Right atrium auricular region (tissue), 2 donors: ENCODE measurements at places on chromosomes 2 and 18. TPM values are rescaled to one million over a fixed set of nuclear protein-coding genes. Genes with fewer than 3 reads are reported as not detected.

The KCNJ3 gene
- 73.3 TPM for total RNA-seq

The DPYSL5 gene
- total RNA-seq = not detected

The CROCC2 gene
- not detected for total RNA-seq

GRCh38 chr2:118539290-118539689, 308.2 kb downstream of the EN1 start:
- H3K36me3 ChIP-seq = no peaks in the 10 kb centered on the region
- no peak for DNase-seq
- H3K27me3 ChIP-seq = no peaks in the 10 kb centered on the region
- H3K4me1 ChIP-seq = no peaks in the 10 kb centered on the region
- no peak overlapping the region for H3K4me3 ChIP-seq

- H3K27me3 ChIP-seq = no peaks in the 10 kb centered on the region
- no peak overlapping the region for H3K27ac ChIP-seq
These were observed 15.4 kb upstream of the ACYP2 start for GRCh38 chr2:54099829-54100585.

GRCh38 chr2:11450791-11451190, 15.2 kb downstream of the E2F6 start:
- no peak overlapping the region for H3K27ac ChIP-seq
- no peaks in the 10 kb centered on the region for H3K27me3 ChIP-seq
- peak; percentile 11 for DNase-seq
- peaks cover 64% of the 10 kb centered on the region for H3K36me3 ChIP-seq

DNA sequence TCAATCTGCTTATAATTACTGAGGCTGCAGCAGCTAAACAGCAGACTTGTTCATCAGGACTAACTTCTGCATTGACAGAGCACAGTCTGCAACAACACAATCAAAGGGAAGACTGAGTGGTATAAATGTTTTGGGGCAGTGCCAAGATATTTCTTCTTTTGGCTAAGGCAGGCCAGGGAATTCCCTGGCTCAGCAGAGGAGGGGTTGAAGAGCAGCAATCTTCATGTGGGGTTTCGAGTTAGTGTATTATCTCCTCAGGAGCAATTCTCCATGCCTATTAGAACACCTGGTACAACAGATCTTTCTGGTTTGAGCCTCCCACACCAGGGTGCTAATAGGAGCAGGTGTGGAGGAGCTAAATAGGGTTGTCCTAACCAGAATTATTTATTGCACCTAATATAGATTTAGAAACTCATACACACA, 103.0 kb upstream of the STK17B start:
- H3K27me3 ChIP-seq = no peaks in the 10 kb centered on the region
- no peak overlapping the region for H3K4me3 ChIP-seq
- no peak overlapping the region for H3K27ac ChIP-seq
- DNase-seq = no peak
- H3K36me3 ChIP-seq = peaks cover 4% of the 10 kb centered on the region
- H3K4me1 ChIP-seq = peaks cover 15% of the 10 kb centered on the region

GRCh38 chr18:6781796-6782195, 52.3 kb downstream of the ARHGAP28 start:
- no peaks in the 10 kb centered on the region for H3K4me1 ChIP-seq
- H3K27me3 ChIP-seq = no peaks in the 10 kb centered on the region
- H3K27ac ChIP-seq = peak overlapping the region; percentile 59
- H3K36me3 ChIP-seq = no peaks in the 10 kb centered on the region
- no peak for DNase-seq
- peak overlapping the region; percentile 9 for H3K4me3 ChIP-seq

GRCh38 chr2:223050188-223050587, 1.8 kb upstream of the KCNE4 start:
- no peaks in the 10 kb centered on the region for H3K36me3 ChIP-seq
- H3K27me3 ChIP-seq = no peaks in the 10 kb centered on the region
- no peak overlapping the region for H3K27ac ChIP-seq
- no peak overlapping the region for H3K4me3 ChIP-seq
- no peak for DNase-seq

GRCh38 chr2:201970786-201971108, 62.9 kb upstream of the FZD7 start:
- H3K27me3 ChIP-seq = no peaks in the 10 kb centered on the region
- DNase-seq = no peak
- no peak overlapping the region for H3K4me3 ChIP-seq
- no peaks in the 10 kb centered on the region for H3K4me1 ChIP-seq

- H3K27me3 ChIP-seq = no peaks in the 10 kb centered on the region
- no peaks in the 10 kb centered on the region for H3K36me3 ChIP-seq
- DNase-seq = no peak
- H3K4me3 ChIP-seq = no peak overlapping the region
These were observed 30.5 kb upstream of the TWIST2 start for GRCh38 chr2:238817382-238817781.

DNA sequence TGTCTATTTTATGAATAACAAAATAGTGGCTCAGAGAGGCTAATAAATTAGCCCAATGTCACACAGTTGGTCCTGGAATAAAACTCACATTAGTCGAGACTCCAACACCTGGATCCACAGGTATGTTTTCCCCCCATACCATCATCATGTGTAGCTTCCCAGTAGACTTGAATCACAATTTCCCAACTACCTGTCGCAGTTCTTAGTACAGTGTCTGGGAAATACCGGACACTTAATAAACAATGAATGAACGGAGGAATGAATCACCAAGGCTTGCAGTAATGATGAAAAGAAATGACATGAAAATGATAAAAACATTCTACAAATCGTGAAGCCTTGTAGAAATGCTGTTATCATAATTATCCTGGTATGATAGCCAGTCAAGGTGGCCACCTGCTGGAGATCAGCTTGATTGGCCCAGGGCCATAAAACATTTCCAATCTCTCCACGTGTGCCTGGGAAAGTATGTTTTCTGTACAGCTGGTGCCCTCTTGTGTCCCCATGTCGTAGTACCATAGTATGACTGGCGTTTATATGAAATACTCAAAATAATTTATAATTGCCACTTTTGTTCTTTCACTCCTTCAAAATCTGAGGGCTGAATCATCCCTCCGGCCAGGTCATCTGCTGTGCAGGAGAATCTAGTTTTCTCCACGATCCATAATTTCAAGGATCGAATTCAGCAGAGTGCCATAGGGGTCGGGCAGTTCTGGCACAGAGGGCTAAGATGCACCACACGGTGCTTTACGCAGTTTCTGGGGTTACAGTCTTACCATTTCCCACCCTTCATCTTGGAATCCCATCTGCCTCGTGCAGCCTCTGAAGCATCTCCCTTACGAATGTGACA, 95.4 kb downstream of the LAMA1 start:
- no peak overlapping the region for H3K27ac ChIP-seq
- no peaks in the 10 kb centered on the region for H3K4me1 ChIP-seq
- H3K27me3 ChIP-seq = no peaks in the 10 kb centered on the region
- DNase-seq = peak; percentile 32
